GOT3 (cell line): ENCODE measurements at places on chromosomes 2 and 18.

DNA sequence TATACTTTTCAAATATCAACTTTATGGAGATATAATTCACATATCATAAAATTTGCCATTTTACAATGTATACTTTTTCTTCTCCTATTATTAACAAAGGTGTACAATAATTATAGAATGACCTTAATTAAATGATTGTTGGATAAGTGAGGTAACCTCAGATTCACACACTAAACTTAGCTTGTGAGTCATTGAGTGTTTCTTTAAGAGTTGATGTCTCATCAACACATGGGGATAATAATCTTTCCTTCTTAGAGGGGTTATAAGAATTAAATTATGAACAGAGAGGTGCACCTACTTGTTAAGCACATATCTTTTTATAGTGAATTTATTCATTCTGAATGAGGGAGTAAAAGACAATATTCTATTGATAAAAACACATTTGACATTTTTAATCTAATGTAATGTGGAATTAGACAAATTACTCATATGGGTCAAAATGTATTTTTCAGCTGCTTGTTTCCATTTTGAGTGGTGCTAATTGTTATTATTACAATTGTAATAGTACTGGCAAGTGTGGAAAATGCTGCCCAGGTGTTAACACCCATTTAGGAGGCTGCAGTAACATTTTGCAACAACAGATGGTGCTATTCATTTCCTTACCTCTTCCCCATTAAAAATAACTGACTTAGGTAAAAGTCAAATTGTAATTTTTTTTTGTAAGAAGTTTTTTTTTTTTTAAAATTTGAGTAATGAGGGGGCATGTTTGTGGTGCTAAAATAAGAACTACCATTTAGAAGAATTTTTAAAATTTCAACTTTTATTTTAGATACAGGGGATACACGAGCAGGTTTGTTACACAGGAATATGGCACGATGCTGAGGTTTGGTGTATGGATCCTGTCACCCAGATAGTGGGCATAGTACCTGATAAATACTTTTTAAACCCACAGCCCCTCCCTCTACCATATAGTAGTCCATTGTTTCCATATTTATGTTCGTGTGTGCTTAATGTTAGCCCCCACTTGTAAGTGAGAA lies 32.1 kb upstream of the DYNAP start:
- DNase-seq, result no peak

DNA sequence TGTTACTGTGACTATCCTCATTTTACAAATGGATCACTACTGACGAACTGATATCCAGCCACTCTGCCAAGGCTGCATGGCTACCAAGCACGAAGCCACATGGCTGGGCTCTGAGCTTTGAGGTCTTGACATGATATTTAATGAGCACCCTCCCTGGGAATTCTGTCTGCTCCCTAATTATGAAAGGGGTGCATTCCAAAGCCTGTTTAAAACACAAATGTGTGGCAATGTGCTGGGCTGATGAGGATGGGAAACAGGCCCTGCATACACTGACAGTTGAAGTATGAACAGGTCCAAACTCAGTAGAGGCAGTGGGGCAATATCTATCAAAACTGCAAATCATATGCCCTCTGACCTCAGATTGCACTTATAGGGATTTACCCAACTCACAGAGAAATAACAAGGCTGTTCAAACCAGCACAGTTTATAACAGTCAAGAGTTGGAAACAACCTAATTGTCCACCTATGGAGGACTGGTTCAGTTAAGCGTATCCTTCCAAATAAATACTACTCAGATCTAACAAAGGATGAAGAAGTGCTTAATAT lies 20.8 kb downstream of the CDC42EP3 start:
- no peak for DNase-seq

DNA sequence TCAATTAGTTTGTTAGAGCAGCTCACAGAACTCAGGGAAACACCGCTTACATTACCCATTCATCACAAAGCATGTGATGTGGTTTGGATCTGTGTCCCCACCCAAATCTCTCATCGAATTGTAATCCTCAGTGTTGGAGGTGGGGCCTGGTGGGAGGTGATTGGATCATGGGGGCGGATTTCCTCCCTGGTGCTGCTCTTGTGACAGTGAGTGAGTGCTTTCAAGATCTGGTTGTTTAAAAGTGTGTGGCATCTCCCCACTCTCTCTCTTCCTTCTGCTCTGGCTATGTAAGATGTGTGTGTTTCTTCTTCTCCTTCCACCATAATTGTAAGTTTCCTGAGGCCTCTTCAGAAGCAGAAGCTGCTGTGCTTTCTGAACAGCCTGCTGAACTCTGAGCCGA lies 63.5 kb upstream of the AGPS start:
- no peak for DNase-seq

GRCh38 chr2:232230560-232230959 lies 148.0 kb upstream of the ALPP start:
- DNase-seq, result no peak

GRCh38 chr2:111176867-111177266 lies 56.2 kb downstream of the BCL2L11 start:
- no peak for DNase-seq

DNA sequence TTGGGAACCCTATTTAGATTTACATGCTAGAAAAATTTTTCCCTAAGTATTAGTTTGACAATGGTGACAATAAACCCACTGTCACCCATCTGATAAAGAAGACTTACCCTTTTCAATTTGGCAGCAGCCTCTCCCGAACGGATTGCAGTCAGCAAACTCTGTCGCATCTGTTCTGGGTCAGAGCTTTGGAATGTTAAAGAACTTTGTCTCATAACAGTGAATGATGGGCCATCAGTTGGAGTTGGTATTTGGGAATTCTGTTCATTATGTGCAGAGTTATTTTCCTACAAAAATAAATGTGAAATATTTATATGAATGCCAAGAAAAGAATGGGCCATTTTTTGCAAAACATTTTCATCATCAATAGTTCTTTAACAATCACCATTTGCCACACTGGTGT lies 70.8 kb upstream of the GRB14 start:
- DNase-seq, result no peak
